ENCODE measurements at places on chromosomes 5 and 9. TPM values are rescaled to one million over a fixed set of nuclear protein-coding genes. Genes with fewer than 3 reads are reported as not detected.
A peak's percentile ranks its signal among the peaks of the same experiment; 100 is the strongest.

GRCh38 chr9:137049544-137050449, 3.8 kb upstream of the NPDC1 start:
- no peak for DNase-seq

DNA sequence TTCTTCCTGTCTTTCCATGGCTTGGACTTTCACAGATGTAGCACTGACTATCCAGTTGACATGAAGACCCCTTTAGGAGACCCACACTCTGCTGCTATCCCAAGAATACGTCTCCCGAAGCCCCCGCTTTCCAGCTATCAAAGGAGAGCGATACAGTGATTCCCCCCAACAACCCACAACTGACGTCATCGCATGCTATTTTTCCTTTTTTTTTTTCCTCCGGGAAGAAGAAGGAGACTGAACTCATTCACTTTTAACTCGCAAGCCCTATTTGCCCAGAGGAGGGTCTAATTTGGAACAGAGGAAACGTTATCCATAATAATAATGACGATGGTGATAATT, 2.1 kb downstream of the PAPPA start:
- DNase-seq = no peak

NR5A1 gene
- not detected for total RNA-seq

GRCh38 chr5:139473565-139473964, 2.8 kb downstream of the SMIM33 start:
- no peak for DNase-seq

GRCh38 chr5:57175551-57176309, 1.9 kb downstream of the GPBP1 start:
- DNase-seq = no peak

GRCh38 chr9:107650321-107650720, 160.8 kb upstream of the KLF4 start:
- no peak for DNase-seq

GRCh38 chr9:83434254-83434653, 103.9 kb downstream of the FRMD3 start:
- no peak for DNase-seq

DNA sequence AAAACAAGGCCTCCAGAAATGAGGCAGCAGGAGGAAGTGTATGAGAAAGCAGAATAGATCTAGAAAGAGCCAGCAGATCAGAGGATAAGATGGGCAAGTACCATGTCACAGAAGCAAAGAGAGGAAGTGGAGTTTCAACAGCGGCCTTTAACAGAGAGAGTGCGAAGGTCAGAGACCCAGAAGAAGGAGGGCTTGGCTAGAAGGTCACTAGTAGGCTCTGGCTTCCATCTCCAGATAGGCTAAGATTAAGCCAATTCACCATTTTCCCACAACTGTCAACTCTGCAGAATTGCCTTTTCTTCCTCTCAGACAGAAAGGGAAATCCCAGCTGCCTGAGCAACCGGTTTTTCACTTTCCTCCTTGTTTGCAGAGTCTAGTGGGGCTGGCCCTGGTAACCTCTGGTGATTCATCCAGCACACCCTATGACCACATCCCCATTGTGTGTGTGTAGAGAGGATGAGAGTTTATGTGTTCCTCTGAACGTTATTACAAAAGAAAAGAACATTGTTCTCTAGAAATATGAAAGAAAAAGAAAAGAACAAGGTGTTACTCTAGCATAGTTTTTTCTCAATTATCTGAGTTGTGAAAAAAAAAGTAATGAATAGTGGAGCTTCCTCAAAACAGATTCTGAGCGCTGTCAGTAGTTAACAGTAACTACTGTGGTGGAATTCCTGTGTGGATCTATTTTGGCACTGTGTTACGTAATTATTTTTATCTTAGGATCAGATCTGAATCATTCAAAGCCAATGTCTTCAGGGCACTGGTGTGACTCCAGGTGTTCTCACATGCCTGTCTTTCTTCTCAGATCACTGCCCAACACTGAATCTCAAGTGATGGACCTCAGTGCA, 220.4 kb downstream of the ARRDC3 start:
- peak; percentile 73 for DNase-seq

DNA sequence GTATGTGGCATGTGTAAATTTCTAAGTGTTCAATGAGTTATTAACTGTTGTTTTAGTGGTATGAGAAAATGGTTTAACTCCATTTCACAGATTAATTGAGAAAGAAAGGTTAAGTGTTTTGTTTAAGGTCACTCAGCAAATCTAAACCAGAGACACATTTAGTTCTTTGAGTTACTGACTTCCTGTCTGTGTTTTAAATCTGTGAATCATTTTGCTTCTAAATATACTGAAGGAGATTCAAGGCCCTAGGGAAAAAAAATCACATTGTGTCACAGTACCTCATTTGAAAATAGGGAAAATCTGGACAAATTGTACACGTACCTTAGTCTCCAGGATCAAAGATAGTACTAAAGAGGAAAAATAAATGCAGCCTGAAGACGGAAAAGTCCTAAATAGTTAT, 368.2 kb downstream of the TMEM161B start:
- DNase-seq = no peak

DNA sequence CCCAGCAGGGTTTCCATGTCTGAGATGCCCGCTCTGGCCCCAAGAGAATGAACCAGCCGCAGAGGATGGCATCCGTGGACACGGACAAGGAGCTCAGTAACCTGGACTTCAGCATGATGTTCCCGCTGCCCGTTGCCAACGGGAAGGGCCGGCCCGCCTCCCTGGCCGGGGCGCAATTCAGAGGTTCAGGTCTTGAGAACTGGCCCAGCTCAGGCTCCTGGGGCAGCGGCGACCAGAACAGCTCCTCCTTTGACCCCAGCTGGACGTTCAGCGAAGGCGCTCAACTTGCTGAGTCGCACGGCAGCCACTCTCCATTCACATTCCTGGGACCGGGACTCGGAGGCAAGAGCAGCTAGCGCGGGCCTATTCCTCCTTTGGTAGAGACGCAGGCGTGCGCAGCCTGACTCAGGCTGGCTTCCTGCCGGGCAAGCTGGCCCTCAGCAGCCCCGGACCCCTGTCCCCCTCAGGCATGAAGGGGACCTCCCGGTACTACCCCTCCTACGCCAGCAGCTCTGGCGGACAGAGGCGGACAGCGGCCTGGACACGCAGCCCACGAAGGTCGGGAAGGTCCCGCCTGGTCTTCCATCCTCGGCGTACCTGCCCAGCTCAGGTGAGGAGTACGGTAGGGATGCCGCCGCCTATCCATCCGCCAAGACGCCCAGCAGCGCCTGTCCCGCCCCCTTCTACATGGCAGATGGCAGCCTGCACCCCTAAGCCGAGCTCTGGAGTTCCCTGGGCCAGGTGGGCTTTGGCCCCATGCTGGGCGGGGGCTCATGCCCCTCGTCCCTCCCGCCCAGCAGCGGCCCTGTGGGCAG, 74.4 kb downstream of the INSL6 start:
- DNase-seq = no peak

DNA sequence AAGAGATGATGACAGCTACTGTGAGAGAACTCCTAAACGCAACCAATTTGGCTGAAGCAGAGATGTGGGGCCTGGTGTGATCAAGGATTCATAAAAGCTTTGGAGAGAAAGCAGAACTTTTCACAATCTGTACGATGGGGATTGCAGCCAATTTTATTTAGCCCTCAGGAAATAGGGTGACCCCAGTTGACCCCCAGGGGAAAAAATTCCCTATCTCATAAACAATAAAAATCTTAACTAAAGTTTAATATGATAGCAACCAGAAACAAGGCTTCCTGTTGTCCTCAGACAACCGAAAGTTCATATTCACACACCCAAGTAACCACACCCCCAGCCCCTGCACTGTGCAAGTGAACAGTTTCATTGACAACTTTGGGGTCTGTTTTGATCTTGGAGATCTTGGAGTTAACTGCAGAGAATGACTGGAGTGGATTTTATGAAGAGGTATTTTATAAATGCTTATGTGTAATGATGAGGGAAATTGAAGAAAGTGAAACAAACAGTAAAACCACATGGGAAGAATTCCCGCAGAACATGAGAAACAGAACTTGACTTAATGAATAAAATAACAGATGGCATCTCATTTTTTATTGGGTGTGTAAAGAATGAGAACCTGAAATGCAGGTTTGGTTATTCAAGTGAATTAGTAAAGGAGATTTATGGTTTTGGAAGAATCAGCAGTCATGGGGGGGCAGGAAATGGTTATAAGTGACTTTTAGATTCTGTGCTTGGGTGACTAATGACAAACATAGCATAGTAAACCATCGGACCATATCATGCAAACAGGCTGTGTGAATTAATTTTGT, 94.5 kb downstream of the PDE4D start:
- DNase-seq = no peak

- DNase-seq = no peak
Measured at GRCh38 chr5:140239939-140240700, 62.8 kb downstream of the PFDN1 start.

DNA sequence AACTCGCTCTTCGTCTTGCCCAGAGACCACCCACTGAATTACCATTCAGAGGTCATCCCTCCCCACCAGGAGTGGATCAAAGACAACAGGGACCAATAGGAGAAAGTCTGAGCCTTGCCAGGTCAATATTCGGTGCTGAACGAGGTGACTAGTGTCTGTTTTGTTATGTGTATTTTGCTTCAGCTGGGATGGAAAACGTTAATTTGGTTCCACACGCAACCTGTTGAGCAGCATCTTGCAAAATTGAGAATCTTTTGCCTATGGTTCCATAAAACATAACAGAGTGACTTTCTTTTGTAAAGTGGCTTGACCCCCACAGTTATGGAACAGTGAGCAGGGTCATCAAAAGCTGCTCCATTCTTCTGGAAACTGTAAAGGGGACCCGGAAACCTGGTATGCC, 168.4 kb downstream of the MSX2 start:
- no peak for DNase-seq

DNA sequence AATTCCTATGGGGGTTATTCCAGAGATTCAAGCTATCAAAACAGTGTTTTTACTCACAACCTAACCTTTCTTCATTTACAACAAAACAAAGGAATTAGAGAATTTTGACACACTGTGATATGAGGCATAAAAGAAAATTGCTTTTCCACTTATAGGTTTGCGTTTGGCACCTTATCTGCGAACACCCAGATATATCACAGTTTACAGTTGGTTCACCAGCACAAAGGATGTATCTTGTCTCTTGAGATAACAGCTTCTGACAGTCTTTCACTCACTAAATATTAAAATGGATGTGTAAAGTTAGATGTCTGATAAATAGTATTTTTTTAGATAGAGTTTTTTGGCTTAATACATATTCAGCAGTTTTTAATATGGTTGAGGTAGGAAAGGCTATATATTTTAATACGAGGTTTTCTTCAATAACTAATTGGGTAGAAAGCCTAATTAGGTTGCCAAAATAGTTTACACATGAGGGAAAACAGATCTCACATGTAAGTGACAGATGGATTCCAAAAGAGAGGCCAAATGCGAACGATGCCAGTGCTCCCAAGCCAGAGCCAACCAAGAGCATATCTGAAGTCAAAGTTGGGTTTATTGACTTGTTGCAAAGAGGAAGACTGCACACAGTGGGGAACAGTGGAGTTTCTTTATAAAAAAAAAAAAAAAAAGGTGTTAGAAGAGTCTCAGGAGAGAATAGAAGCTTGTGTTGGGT, 1495.2 kb downstream of the MAT2B start:
- no peak for DNase-seq

DNA sequence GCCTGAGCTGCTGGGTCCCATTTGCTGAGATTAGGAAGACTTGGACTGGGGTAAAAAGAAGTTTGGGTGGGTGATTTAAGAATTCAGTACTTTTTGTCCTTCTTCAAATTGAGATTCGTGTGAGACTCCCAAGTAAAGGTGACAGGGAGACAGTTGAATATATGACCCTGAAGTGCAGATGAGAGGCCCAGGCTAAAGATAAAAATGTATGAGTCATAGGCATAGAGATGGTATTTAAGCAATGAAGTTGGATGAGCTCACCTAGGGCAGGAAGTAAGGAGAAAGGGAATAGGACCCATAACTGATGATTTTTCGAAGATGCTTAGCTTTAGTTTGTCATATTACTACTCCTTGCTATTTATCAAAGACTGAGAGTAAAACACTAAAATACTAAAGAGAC, 255.9 kb upstream of the ADRA1B start:
- no peak for DNase-seq

DNA sequence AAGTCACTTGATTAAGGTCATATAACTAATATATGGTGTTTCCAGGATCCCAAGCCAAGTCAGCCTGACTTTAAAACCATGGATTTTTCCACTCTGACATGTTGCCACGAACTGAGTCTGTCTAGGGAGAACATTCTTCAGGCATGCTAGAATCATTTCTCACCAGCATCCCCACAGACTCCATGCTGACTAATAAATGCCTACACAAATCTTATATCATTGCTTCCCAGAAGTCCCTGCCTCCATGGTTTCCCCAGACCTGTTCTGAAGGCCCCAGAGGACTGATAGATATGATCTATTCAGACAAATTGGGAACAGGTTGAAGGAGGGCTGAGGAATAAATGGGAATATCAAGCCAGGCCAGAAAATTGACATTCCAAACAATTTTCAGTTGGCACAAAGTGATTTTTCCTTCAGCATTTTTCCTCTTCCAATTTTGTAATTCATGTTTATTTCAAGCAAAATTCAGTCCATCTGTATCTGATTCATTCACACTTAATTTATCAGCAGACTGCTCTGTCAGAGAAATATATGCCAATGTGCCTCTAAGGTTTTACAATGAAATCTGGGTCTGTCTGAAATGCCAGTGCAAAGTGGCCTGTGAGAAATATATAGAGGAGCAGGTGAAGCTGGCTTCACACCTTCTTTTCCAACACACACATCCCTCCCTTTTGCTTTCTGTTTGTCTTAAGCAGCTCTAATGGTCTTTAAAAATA, 413.6 kb upstream of the TNC start:
- no peak for DNase-seq

- no peak for DNase-seq
Measured at GRCh38 chr5:31941151-31941755, 232.9 kb downstream of the GOLPH3 start.

SLC36A3 gene
- not detected for total RNA-seq

GRCh38 chr9:98596486-98596885, 112.2 kb downstream of the GABBR2 start:
- DNase-seq = no peak

DNA sequence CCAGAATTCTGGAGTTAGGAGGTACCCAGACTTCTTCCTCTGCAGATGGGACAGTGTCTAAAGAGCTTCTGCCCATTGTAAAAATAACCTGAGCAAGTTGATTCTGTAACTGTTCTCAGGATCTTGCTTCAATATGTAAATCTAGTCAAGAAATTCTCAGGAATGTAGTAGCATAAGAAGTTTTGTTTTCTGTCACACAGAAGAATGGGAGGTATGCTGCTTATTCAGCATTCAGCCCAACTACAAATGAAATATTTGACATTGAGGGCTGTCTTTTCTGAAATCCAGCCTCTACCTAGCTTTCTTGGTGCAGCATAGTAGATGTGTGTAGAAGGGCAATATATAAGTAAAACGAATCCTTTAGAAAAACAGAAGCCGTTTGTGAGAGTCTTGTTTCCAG, 13.8 kb downstream of the MACIR start:
- no peak for DNase-seq

DNA sequence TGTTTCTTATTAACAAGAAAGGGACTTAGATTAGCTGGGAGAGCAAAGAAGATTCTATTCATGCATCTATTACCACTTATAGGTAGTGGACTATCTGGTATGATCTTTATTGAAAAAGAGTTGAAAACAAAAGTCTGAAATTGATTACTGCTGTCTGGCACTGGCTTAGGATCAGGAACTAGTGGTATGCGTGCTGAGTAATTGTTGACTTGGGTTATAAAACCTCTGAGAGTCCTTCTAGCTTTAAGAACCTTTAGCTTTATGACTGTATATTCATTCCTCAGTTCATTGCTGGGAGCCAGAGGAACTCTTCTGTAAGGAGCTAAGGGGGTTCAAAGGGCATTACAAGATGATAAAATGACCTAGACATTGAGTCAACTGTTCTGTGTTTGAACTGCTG, 7.6 kb downstream of the SLC1A1 start:
- DNase-seq = no peak

GRCh38 chr9:125153712-125154367, 10.5 kb upstream of the SCAI start:
- DNase-seq = no peak

All from tibial nerve (tissue), 4 donors.